Putamen (tissue), 1 donor: ENCODE measurements at places on chromosomes 11 and 22.
A peak's percentile ranks its signal among the peaks of the same experiment; 100 is the strongest.

- DNase-seq, result no peak
These were observed 754 bp downstream of the NUP50 start for GRCh38 chr22:45164270-45165088.

GRCh38 chr11:83681031-83681781 is 395.0 kb upstream of the CCDC90B start:
- DNase-seq, result no peak

DNA sequence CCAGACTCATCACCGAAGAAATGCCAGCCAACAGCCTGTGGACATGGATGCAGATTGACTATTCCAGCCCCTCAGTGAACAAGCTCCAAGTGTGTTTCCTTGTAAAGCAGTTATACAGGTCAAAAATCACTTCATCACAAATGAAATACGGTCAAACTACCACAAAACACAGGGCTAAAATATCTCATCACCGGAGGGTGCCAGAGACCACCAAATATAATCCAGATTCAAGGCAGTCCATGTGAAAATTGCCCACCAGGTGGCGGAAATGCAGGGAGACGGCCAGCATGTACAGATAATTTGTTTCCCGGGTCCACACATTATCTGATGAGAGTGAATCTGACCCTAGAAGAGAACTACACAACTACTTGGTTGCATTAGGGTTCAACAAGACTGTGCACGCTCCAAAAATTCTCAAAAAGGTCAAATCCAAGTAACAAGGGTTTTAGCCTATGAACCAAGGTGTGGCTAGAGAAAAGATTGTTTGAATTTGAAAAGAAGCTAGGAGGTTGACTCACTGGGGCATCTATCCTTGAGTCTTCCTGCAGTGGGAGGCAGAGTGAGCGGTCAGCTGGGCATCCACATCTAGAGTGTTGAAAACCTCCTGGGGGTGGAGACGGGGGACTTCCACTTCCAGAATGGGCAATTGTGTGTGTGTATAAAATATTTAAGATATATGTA is 71.7 kb downstream of the IGLL5 start:
- DNase-seq, result peak; percentile 82

GRCh38 chr11:106998116-106998915 is 20.0 kb downstream of the GUCY1A2 start:
- no peak for DNase-seq

DNA sequence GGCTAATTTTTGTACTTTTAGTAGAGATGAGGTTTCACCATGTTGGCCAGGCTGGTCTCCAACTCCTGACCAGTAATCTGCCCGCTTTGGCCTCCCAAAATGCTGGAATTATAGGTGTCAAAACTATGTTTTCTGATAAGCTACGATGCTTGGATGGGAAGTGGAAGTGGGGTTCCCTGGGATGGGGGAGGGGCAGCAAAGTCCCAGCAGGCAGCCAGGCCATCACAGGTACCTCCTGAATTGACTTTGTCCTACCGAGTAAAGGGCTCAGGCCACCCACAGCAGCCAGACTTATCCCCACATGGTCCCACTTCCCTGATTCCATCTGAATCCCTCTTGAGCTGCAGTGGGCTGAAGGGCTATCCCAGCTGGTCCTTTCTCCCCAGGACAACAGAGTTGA is 6.9 kb downstream of the FTH1 start:
- no peak for DNase-seq

GRCh38 chr11:92524542-92524941 is 299.9 kb downstream of the FAT3 start:
- DNase-seq, result no peak

DNA sequence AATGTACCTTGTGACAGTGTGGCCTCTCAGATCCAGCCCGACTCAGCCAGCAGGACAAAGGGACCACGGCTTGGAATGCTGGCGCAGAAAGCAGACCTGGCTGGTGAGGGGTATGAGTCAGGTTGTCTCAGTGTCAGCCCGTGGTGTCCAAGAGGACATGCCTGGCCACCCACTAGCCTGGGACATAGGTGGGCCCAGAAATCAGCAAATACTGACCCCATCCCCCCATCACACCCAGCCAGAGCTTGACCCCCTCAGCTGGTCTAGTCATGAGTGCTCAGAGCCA is 4.5 kb downstream of the BANF1 start:
- DNase-seq, result no peak
